CD4-positive, alpha-beta T cell treated with Interleukin-6 for 4 hours (primary cell): ENCODE measurements at places on chromosomes 1 and 21.

GRCh38 chr1:55876276-55877060 lies 661.3 kb upstream of the USP24 start:
- DNase-seq: no peak

DNA sequence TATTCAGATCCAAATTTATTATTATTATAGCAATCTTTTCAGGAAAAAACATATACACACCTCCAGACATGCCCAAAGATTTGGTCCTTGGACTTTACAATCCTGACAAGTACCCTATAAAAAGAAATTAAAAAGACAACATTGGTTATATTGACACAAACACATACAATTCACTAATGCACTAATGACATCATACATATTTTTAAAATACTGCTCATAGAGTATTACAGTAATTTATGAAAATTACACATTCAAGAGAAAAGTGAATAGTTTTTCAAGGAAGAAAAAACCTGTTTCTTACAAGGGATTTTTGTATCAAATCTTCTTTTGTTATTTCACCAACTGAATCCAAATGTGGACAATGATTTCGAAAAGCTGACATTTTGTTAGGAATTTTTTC lies 18.3 kb downstream of the USP33 start:
- no peak for DNase-seq

DNA sequence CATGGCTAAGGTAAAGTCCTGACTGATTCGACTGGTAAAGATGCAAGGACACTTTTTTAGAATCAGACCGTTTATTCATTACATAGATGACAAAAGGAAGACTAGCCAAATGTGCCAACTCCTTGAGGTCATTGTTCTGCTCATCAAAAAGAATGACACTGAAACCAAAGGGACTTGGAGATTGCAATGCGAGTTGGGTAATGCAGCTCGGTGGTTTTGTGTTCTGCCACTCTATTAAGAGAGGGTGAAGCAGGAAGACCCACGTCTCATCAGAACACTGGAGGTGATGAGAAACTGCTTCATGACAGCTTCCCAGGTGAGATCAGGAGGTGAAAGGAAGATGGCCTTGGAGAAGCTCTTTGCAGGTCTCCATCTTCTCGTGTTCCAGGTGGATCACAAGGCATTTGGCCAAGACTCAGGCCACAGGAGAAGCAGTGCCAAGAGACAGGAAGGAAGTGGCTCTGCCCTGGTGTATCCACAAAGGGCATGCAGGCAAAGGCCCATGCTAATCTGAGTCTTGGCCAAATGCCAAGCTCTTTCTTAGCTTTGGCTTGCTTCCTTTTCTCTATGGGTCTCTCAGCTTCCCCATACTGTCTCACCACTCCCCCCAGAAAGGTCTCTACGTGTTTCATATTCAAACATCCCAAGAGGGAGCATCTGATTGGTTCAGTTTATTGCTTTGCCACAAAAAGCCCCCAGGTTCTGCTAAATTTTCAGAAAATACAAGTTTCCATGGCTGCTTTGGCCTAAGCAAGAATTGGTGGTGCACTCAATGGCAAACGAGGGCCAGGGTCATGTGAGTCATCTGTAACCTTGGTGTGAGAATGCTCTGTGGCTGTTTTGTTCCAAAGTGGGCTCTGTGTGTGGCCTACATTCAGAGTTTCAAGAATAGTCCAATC lies 5.7 kb upstream of the CCT8 start:
- DNase-seq: peak; percentile 45

DNA sequence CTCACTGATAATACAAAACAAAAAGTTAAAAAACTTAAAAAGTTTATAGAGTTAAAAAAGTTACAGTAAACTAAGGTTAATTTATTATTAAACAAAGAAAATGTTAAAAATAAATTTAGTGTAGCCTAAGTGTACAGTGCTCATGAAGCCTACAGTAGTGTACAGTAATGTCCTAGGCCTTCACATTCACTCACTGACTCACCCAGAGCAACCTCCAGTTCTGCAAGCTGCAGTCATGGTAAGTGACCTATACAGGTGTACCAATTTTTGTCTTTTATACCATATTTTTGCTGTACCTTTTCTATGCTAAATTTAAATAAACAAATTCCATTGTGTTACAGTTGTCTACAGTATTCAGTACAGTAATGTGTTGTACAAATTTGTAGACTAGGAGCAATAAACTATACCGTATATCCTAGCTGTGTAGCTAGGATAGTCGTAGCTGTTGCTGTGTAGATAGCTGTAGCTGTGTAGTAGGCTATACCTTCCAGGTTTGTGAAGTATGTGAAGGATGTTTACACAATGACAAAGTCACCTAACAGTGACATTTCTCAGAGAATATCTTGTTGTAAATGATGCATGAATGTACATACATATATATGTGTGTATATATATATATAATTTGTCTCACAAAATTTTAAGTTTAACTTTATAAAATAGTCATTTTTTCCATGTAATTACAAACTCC lies 140.2 kb downstream of the TGFB2 start:
- no peak for DNase-seq

DNA sequence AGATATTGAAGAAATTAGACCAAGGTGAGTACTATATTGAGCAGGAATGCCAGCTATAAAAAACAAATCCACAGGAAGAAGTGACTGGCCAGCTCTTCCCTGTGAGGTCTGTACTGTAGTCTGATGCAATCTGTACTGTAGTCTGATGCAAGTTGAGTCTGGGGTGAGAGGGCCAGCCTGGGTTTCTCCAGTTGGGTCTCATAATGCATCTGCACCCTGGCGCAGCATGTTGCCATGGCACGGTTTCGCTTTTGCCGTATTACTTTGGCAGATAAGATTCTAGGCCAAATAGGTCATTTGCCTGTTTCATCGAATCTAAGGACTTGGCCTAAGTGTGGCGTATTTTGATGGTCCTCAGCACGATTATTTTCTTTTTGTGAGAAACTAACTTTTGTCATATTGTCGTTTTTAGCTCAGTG lies 24.4 kb upstream of the PGD start:
- no peak for DNase-seq

- DNase-seq: no peak
Measured at GRCh38 chr1:67368046-67368514, 60.4 kb downstream of the IL12RB2 start.

GRCh38 chr1:159854116-159854692 lies 8.3 kb downstream of the VSIG8 start:
- DNase-seq: peak; percentile 43

DNA sequence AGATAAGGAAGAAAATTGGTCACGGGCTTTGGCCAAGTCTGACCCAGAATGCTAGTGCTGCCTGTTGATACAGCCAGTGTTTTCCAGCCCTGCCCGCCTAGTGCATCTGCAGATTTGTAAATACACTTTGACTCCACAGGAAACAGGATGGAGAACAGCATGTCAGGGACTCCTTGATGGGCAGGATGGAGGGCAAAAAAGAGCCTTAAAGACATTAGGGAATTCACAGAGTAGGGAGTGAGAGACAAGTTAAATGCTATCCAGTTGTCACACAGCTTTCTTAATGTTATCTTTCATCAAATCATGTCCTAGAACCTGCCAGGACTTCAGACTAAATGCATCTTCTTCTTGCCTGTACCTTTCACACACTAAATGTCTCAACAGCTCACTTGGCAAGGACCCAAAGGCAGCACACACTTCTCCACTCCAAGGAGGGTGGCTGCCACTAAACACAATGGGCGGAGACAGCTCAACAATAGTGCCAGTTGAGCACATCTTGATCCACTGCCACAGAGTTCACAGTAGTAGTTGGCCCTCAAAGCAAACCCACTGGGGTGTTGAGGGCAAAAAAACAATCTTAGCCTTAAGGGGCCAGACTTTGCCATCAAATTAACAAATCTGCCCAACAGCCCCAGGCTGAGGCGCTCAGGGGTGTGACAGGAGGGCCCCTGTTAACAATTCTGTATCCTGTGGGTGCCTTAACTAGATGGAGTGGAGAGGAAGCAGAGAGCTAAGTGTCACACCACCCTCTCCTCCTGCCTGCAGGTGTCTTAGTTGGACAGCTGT lies 2.7 kb downstream of the HIVEP3 start:
- DNase-seq: peak; percentile 76
